AG20443 (cell line): ENCODE measurements at places on chromosomes 4 and X.
A peak's percentile ranks its signal among the peaks of the same experiment; 100 is the strongest.

- DNase-seq = no peak
Observed at GRCh38 chr4:84939113-84939512, 27.4 kb downstream of the WDFY3 start.

GRCh38 chr4:135601351-135601750 lies 1399.8 kb upstream of the PABPC4L start:
- no peak for DNase-seq

- no peak for DNase-seq
Observed at GRCh38 chrX:79325263-79325958, 41.7 kb downstream of the ITM2A start.

DNA sequence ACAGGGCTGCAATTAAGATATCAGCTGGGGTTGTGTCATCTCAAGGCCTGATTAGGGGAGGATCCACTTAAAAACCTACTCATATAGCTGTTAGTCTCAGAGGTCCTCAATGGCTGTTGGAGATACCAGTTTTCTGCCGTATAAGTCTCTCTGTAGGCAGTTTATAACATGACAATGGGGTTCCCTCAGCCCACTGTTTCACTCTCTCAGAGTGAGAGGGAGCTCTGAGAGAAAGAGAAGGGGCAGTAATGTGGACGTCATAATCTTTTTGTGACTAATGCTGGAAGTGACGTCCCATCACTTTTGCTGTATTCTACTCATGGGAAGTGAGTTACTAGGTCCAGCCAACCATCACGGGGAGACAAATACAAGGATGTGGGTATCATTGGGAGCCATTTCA lies 70.3 kb downstream of the STIM2 start:
- DNase-seq = no peak

- DNase-seq = peak; percentile 57
Observed at GRCh38 chr4:184163813-184164212, 53.9 kb downstream of the ENPP6 start.

GRCh38 chr4:172356016-172356415 lies 542.8 kb downstream of the GALNTL6 start:
- no peak for DNase-seq

DNA sequence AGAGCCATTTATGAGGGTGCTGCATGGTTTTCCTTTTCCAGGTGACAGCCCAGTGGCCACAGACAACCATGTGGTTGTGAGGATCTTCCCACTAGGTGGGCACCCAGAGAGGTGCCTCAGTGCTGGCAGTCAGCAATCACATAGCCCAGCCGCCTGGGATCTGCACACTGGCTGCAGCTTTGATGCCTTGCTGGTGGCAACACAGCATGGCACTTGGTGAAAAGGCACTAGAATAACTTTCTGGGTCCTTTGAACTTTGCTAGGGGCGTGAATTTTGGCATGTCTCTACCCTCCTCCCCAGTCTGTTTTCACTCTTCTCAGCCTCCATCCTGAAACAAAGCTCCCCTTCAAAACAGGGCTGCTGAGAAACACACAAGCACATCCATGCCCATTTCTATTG lies 108.8 kb upstream of the RPL34 start:
- DNase-seq = no peak
